ENCODE measurements at places on chromosomes 3 and 15.

DNA sequence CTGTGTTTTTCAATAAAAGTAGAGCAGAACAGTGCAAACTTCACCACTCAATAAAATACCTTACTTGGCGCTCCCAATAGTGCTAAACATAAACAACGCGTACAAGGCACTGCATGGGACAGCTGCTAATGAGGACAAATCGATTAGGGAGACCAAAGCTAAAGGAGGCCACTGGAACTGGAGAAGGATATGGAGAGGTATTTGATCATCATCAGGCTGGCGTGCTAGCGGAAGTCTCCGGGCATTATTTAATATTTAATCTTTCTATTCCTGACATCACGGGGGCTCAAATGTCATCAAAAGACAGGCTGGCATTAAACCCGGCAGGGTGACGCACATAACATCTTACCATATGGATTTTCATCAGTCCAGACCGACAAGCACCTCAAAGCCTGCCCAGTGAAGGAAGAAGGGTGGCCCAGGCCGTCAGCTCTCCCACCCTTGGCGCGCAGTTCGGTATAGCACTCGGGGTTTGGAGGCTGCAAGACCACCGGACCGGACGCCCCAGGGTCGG is 604 bp downstream of the CCPG1 start:
- H3K27me3 ChIP-seq: no peaks in the 10 kb centered on the region
- peaks cover 32% of the 10 kb centered on the region for H3K4me1 ChIP-seq
- no peak for DNase-seq
- peak overlapping the region; percentile 98 for H3K4me3 ChIP-seq
- peaks cover 4% of the 10 kb centered on the region for H3K36me3 ChIP-seq

DNA sequence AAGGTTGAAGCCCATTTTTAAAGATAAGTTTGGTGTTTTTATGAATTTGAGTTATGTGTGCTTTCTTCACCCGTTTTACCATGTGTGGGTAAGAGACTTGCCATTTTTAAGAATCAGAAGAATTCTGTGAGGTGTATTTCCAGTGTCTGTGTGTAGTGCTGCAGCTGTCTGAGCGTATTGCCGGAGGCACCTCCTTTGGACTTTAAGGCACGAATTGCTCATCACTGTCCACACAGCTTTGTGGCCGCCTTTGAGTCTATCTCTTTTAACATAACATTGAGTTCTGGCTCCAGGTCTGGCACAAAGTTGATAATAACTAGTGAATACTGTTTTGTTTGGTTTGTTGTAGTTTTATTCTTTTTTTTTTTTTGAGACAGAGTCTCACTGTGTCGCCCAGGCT is 25.8 kb downstream of the SCG5 start:
- H3K27ac ChIP-seq: no peak overlapping the region
- no peak for DNase-seq
- H3K27me3 ChIP-seq: no peaks in the 10 kb centered on the region
- H3K36me3 ChIP-seq: peaks cover 4% of the 10 kb centered on the region

DNA sequence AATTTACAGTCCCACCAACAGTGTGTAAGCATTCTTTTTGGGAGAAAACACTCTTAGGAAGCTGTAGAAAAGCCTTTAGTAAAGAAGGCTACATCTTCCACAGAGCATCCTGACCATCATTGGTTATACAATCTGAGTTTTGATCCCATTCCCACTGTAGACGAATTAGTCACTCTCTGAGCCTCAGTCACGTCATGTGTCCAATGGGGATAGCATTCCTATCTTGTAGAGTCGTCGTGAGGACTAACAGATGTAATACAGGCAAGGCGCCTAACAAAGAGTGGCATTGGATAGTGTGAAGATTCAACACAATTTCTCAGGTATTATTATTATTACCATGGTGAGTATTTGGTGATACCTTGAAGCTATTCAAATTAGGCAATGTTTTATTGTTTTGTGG is 44.0 kb upstream of the ALDH1A3 start:
- H3K27me3 ChIP-seq: peaks cover 13% of the 10 kb centered on the region
- DNase-seq: no peak
- H3K4me1 ChIP-seq: peaks cover 4% of the 10 kb centered on the region
- H3K4me3 ChIP-seq: no peak overlapping the region
- H3K27ac ChIP-seq: no peak overlapping the region

- H3K36me3 ChIP-seq: no peaks in the 10 kb centered on the region
- H3K27me3 ChIP-seq: no peaks in the 10 kb centered on the region
- DNase-seq: no peak
- H3K27ac ChIP-seq: no peak overlapping the region
- no peak overlapping the region for H3K4me3 ChIP-seq
- H3K4me1 ChIP-seq: no peaks in the 10 kb centered on the region
Measured at GRCh38 chr3:191253089-191253799, 54.2 kb downstream of the OSTN start.

DNA sequence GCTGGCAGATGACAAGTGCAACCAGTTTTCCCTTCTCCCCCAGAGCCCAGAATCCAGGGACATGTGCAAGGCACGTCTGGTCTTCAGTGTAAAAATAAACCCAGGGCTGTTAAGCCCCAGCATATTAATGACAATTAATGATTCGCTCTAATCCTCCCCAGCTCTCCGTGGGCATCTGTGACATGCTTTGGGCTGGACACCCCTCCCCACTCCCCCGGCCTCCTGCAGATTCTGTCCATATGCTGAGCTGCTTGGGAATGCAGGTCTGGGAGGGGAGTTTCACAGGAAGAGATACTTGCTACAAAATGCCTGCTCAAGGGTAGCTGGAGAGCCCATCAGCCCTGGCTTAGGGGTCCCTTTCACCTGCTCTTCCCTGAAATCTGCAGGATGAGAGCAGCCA is 43.0 kb upstream of the NTRK3 start:
- H3K36me3 ChIP-seq: no peaks in the 10 kb centered on the region
- H3K27ac ChIP-seq: no peak overlapping the region

DNA sequence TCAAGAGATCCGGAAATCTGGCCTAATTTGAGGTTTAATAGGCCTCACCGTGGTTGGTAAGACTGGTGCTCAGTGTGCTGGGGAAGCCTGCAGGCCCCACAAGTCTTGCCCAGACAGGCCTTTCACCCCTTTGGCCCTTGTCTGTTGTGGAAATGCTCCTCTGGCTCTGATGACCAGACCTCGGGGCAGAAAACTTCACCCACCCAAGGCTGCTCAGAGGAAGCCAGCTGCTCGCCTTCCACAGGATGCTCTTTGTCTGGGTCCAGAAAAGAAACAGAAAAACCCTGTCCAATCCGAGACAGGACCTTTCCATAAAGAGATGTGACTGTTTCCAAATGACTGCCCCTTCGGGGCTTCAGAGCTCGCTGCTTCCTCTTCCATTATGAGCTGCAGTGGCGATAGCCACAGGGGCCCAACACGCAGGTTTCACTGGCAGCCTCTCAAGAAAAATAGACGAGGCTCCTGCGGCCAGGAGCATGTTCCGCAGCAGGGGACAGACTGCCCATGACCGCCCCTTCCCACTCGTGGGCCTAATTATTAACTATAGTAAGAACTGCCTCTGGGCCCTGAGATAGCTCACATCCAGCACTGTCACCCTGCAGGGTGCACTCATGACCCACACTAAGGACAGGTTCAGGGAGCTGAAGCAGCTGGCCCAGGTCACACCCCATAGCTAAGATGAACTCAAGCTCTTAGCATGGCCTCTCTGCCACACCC is 6.8 kb upstream of the SNX22 start:
- H3K27ac ChIP-seq: no peak overlapping the region
- no peaks in the 10 kb centered on the region for H3K27me3 ChIP-seq
- H3K4me3 ChIP-seq: no peak overlapping the region
- H3K4me1 ChIP-seq: peaks cover 5% of the 10 kb centered on the region
- DNase-seq: no peak

- no peak overlapping the region for H3K4me3 ChIP-seq
- H3K4me1 ChIP-seq: no peaks in the 10 kb centered on the region
Measured at GRCh38 chr15:62588938-62589670, 424.0 kb upstream of the C2CD4B start.

- no peak for DNase-seq
- no peaks in the 10 kb centered on the region for H3K4me1 ChIP-seq
- no peak overlapping the region for H3K4me3 ChIP-seq
- no peaks in the 10 kb centered on the region for H3K27me3 ChIP-seq
- no peak overlapping the region for H3K27ac ChIP-seq
Measured at GRCh38 chr3:76500746-76501275, 539.1 kb upstream of the ROBO2 start.

DNA sequence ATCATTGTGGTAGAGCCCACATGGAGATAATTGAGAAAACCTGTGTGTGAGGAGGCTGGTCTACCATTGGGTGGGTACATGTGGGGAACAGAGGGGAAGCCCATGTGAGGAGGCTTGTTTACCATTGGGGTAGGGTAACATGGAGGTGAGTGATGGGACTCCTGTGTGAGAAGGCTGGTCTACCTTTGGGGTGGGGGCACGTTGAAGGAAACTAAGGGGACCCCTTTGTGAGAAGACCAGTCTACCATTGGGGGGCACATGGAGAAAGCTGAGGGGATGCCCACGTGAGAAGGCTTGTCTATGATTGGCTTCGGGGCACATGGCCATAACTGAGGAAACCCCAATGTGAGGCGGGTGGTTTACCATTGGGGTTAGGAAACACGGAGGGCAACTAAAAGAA is 158.5 kb downstream of the FBLN2 start:
- H3K27ac ChIP-seq: no peak overlapping the region
- no peaks in the 10 kb centered on the region for H3K36me3 ChIP-seq
- DNase-seq: no peak
- no peaks in the 10 kb centered on the region for H3K27me3 ChIP-seq

GRCh38 chr3:117695321-117695720 is 985.7 kb downstream of the TUSC7 start:
- H3K4me3 ChIP-seq: no peak overlapping the region
- no peak for DNase-seq
- H3K27ac ChIP-seq: no peak overlapping the region

- no peaks in the 10 kb centered on the region for H3K4me1 ChIP-seq
- no peak for DNase-seq
- H3K36me3 ChIP-seq: no peaks in the 10 kb centered on the region
- H3K27ac ChIP-seq: no peak overlapping the region
Measured at GRCh38 chr15:87917480-87917879, 339.1 kb downstream of the NTRK3 start.

DNA sequence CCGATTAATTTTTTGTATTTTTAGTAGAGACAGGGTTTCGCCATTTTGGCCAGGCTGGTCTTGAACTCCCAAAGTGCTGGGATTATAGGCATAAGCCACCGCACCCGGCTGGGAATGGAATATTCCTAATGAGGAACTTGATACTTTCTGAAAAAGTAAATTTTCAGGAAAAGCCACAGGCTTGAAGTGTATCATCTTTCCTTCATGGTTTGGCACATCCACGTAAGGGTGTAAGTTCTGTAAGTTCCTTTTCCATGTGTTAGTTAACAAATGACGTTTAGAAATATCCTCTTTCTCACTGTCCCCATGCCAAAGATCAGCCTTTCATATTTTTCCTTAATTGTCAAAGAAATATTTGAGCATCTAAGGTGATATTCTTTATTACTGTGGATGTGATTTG is 24.9 kb downstream of the TMEM45A start:
- no peak for DNase-seq
- no peaks in the 10 kb centered on the region for H3K4me1 ChIP-seq
- H3K36me3 ChIP-seq: no peaks in the 10 kb centered on the region
- no peak overlapping the region for H3K27ac ChIP-seq

DNA sequence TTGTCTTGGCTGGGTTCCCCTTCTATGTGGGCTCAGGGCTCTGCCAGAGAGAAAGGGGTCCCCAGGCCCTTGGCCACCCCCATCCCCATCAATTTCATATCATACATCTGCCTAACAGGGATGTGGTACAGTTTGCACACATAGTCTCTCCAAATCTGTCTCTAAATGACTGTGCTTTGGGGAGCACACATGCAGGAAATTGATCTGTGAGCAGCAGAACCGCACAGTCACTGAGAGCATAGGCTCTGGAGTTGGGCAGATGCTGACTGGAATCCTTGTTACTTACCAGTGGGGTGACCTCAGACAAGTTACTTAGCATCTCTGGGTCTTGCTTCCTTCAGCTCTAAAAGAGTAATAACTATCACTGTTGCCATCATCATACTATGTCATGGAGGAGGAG is 273.9 kb downstream of the ABHD5 start:
- peaks cover 13% of the 10 kb centered on the region for H3K4me1 ChIP-seq
- no peak overlapping the region for H3K4me3 ChIP-seq
- H3K27me3 ChIP-seq: peaks cover 3% of the 10 kb centered on the region
- H3K36me3 ChIP-seq: no peaks in the 10 kb centered on the region
- H3K27ac ChIP-seq: no peak overlapping the region

- peak overlapping the region; percentile 61 for H3K27ac ChIP-seq
- peaks cover 79% of the 10 kb centered on the region for H3K27me3 ChIP-seq
- peaks cover 2% of the 10 kb centered on the region for H3K36me3 ChIP-seq
- no peak for DNase-seq
- H3K4me1 ChIP-seq: peaks cover 13% of the 10 kb centered on the region
Measured at GRCh38 chr15:96331144-96331944, 844 bp downstream of the NR2F2 start.

DNA sequence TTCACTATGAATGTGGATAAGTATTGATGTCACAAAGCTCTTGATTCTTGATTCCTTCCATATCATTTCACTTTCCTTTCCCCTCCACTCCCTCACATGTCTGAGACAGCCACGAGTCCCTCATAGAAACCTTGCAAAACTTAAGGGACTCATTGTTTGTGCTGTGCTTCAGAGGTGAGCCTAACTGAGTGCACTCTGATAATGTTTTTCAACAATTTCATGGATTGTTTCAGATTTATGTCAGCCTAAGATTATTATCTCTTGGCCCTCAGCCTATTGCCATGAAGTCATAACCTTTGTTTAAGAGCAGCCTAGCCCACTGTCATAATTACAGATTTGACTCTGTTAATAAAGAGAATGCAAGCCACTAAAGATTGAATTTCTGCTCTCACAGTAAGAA is 363.6 kb downstream of the MECOM start:
- H3K27me3 ChIP-seq: no peaks in the 10 kb centered on the region
- H3K4me3 ChIP-seq: no peak overlapping the region
- no peaks in the 10 kb centered on the region for H3K4me1 ChIP-seq
- no peak for DNase-seq
- H3K36me3 ChIP-seq: no peaks in the 10 kb centered on the region
- no peak overlapping the region for H3K27ac ChIP-seq

DNA sequence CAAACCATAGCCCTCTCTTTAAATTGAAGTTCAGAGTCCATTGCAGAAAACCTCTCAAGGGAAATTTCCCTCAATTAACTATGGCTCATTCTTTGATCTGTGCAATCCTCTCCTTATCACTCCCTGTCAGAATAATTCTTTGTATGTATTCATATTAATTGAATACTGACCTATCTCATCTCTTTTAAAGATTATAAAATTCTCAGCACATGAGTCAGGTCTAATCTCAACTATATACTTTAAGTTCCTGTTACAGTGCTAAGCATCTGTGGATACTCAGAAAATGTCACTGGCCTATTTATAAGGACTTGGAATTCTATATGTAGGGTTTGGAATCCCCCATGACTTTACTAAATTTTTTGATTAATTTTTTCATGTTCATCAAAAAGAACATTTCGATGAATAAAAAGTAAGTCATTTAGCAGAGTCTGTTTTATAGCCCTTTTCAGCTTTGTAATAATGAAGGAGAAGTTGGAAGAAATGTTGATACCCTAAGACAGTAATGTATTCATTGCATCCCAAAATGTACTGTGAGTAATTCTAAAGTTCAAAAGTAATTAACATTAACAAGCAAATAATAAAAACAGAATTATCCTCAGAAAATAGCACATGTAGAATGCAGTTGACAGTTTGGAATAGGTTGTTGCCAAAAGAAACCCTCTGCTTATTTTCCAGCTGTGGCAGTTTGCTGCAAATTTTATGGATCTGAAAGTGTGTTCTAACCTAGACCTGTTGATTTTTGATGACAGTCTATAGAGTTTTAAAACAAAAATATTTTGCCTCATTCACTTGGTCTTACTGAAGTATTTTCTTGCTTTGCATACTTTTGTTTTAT is 503.4 kb upstream of the CBLB start:
- no peak overlapping the region for H3K4me3 ChIP-seq
- no peaks in the 10 kb centered on the region for H3K27me3 ChIP-seq
- no peak for DNase-seq
